ENCODE measurements at places on chromosomes 16 and 17.

GRCh38 chr16:58458606-58459343 lies 41.2 kb upstream of the NDRG4 start:
- no peak for DNase-seq

DNA sequence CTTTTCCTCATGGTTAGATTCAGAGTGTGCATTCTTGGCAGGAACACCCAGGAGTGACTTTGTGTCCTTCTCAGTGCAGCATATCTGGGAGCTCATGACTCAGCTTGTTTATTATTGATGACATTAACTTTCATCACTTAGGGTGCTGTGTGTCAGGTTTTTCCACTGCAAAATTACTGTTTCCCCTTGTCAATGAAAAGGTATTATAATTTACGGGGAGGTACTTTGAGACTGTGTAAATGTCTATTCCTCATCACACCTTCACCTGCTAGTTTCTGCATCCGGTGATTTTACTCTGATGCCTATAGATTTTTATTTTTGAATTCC lies 50.5 kb downstream of the WWP2 start:
- no peak for DNase-seq

GRCh38 chr16:85387171-85387507 lies 226.0 kb upstream of the GSE1 start:
- peak; percentile 10 for DNase-seq

DNA sequence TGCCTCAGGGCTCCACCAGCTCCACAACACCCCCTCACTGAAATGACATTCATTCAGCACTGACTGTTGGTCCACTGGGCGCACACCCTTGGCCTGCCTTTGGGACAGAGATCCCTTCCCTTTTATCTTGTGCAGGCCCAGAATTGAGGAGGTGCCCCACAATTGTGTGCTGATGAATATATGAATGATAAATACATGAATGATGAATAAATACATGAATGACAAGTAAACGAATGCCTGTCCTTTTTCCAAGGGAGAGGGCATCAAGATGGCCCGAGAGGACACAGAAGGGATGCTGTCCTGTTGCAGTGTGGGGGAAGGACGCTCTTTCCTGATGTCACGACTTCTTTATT lies 5.7 kb downstream of the CCR7 start:
- DNase-seq: no peak

DNA sequence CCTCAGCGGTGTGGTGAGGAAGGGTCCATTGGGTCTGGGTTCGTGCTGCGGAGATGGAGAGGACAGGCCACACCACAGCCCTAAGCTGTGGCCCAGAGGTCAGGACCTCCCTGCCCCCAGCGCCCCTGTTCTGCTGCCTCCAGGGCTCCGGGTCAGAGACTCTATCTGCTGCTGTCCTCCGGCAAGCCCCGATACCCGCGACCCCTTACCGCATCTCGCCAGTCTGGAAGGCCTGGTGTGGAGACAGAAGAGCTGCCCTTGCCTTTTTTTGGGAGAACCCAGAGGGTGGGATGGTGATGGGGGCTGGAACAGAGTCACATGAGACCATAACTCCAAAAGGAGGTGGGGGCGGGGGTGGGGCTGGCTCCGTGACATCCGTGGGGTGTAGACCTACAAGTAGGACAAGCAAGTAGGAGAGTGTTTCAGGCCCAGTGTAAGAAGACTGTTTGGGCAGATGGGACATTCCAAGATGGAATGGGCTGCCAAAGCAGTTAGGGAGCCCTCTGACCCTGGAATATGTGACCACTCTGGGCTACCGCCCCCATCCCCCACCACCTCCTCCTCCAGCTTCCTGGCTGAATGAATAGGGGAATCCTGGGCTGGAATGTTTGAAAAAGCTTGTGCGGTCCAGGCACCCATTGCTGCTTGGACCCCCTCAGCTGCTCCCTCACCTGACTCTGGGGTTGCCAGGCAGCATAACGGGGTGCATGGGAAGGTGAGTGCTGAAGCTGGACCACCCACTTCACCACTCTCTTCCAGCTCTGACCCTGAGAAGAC lies 1.4 kb downstream of the XYLT2 start:
- no peak for DNase-seq

GRCh38 chr17:39639566-39640458 lies 2.9 kb downstream of the STARD3 start:
- DNase-seq: no peak

DNA sequence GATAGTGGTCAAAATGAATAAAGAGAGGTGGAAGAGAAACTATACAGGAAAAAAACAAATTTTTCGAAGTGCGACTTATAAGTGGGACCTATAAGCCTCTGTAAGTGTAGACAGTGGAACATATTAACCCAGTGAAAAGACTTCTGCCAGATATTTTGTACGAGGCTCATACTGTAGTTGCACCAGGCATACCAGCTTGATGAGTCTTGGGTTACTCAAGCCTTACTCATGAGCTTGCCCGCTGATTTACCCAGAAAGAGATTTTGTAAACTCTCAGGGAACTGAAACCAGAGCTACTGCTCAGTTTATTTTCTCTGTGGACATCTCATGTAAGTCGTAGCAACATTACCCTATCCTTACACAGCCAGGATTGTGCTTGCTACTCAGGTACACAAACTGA lies 708.0 kb upstream of the SOX9 start:
- DNase-seq: no peak

GRCh38 chr17:2936771-2937321 lies 126.6 kb downstream of the OR1D5 start:
- no peak for DNase-seq

DNA sequence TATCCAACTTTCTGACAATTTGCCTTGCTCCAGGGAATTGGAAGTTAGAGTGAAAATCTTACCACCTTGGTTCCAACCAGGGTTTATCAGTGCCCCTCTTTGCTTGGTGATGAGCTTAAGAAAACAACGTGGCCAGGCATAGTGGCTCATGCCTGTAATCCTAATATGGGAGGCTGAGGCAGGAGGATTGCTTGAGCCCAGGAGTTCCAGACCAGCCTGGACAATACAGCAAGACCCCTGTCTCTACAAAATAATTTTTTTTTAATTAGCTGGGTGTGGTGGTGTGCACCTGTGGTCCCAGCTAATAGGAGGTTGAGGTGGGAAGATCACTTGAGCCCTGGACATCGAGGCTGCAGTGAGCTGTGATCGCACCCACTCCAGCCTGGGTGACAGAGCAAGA lies 21.4 kb downstream of the SLC7A6 start:
- no peak for DNase-seq

- DNase-seq: no peak
These were observed 856 bp upstream of the MON1B start for GRCh38 chr16:77190190-77190477.

DNA sequence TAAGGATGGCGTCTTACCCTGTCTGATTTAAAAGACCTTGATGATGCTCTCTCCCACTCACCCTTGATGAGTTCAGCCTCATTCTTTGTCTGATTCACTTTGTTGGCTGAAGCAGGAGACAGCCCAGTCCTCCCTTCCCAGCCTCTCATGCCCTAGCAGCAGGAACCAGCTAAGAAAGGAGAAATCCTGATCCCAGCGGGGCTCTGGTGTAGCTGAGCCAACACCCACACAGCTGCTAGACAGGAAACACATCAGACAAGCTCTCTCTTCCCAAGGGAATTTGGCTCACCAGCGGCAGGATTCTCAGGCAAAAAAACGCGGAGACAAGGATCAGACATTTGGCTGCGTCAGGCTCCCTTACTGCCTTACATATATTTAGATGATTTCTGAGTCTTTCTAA lies 211.5 kb downstream of the CDH11 start:
- DNase-seq: peak; percentile 31

DNA sequence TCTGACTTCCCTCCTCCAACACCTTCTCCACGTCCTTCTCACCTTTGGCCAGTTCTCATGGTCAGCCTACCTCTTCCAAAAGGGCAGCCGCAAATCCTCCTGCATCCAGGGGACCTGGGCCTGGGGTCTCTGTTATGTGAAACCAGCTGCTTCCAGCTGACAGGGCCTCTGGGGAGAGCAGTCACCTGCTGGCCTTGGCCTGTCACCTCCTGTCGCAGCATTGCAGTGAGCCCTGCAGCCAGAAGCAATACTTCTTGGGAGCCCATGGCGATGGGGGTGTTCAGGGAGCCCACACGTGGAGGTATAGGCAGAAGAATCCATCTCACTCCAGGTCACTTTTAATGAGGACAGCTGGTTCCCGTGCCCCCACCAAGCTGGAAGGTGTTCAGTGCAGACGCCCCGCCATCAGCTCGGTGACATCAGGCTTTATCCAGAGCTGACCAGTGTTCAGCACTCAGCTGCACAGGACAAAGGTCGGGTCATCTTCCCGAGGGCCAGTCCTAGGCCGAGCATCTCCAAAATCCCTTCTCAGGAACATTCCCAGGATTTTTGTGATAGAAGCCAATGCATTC lies 1.7 kb upstream of the SLC47A2 start:
- no peak for DNase-seq

GRCh38 chr17:27631897-27632725 lies 1.1 kb downstream of the LGALS9 start:
- no peak for DNase-seq

DNA sequence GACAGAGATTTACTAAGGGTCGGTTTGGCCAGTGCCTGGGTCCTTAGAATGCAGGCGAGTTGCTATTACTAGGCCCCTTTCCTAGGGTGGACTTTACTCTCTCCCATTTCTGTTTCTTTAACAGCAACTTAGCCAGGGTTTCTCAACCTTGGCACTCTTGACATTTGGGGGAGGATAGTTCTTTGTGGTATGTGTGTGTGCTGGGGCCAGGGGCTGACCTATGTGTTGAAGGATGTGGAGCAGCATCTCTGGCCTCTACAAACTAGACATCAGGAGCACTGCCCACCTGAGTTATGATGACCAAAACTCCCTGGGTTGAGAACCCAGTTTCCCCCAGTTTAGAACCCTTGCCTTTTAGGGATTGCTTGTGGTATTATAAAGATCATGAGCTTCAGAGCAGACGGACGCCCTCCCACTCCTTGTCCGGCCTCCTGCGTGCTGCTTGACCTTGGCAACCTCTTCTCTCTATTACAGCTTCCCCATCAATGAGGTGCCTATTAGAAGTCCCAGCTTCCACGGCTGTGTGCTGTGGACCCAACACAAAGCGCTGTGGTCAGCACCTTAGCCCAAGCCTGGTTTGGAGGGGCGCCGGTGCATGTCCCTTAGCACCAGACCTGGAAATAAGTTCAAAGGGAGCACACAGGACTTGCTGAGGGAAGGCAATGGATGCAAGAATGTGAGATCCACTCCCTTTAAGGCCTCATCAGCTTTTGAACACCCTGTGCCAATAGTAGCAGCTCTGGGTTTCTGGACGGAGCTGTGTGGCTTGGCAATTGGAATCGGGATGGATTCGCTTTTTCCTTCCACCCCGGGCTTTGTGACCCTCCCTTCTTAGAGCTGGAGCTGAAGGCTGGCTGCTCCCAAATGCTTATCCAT lies 239.2 kb upstream of the MAF start:
- DNase-seq: peak; percentile 30

DNA sequence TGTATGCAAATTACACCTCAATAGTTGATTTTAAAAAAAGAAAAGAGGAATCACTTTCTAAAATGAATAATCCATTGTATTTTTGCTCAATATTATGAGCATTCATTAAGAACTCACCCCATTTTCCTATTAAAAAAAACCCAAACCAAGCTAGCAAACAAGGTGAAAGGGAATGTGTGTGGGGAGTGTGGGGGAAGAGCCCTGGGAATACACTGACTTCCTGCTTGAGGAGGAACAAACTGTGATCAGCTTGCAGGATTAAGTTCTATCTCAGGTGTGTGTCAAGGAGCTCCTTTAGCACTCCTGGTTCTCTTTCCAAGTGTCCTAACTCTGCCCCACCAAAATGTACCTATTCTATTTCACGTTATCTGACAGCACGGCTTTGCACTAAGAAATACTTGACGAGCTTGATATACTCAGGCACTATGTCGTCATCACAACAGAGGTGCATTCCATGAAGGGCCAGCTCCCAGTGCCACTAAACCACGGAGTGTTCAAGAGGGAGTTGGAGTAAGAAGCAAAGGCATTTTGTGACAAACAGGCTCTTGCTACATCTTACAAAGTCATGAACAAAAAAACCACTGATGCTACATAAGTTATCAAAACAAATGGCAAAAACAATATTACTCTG lies 73.2 kb downstream of the MYH10 start:
- DNase-seq: no peak

DNA sequence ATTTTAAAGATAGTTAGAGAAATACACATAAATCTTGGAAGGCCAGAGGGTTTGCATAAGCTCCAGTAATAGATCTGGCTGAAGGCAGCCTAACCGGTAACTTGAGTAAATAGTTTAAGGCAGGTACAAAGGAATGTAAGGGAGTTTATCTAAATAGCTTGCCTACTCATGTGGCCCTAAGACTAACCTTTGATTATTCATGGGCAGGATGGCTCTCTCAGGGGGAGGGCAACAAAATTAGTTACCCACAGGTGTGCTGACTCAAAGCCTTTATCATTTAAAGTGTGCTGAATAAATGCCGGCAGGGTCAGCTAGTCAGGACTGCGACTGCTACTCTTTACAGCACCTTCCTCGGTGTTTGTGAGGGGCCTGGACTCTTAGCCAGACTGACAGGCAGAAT lies 761.3 kb upstream of the KIF2B start:
- DNase-seq: no peak

DNA sequence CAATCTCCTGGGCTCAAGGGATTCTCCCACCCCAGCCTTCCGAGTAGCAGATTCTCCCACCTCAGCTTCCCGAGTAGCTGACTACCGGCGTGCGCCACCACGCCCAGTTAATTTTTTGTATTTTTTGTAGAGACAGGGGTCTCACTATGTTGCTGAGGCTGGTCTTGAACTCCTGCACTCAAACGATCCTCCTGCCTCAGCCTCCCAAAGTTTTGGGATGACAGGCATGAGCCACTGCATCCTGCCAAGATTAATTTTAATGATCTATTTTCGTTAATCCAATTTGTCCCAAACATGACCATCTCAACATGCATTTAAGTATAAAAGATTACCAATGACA lies 1.2 kb downstream of the ZC3H7A start:
- no peak for DNase-seq

DNA sequence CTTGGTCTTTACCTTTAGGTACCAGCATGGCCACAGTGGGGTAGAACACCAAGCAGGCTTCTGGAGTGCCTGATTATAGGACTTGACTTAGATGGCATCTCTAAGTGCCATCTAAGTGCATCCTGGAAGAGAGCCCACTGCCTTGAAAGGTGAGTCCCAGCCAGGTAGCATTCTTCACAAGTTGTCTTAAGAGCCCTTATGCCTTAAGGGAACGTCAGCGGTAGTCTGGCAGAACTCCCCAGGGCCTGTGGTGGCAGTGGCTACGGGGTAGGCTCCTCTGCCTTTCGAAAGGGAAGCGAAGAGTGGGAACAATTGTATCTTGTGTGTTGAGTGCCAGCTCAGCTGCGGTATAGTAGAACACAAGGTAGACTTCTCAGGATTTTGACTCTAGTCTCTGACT lies 549.0 kb downstream of the HS3ST4 start:
- DNase-seq: no peak

All from testis (tissue), 5 donors.